ENCODE measurements at places on chromosomes 13 and 19.

- no peak for DNase-seq
These were observed 16.8 kb upstream of the TM9SF2 start for GRCh38 chr13:99484473-99484872.

DNA sequence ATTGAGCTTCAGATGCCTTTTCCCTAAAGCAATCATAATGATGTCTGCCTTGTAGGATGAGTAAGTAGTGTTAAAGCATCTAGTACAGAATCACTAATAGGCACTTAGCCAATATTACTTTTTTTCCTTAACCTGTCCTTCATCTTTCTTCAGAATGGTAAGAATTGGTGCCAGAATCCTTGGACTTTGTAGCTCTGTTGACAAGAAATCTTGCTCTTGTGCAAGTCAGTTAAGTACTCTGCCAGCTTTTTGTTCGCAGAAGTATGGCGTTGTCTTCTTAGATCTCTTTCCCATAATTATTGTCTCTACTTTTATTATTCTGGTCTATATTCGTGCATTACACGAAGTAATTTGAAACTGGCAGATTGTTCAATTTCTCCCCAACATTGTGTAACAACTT is 554.5 kb downstream of the PCDH9 start:
- no peak for DNase-seq

GRCh38 chr19:46015687-46016425 is 7.0 kb downstream of the PGLYRP1 start:
- no peak for DNase-seq

DNA sequence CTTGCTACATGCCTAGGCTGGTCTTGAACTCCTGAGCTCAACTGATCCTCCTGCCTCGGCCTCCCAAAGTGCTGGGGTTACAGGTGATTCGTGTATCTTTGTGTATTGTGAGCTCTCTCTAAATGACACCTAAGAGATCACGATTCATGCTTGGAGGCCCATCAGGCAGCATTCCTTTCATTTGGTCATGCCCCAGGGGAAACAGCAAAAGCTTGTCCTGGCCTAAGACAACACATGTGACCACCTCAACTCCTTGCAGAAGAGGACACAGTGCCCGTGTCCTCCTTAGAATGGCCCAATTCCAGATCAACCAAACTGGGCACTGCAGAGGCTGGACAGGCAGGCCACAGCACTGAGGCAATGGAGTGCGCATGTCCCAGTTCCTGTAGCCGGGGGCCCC is 32.5 kb downstream of the ZC3H4 start:
- DNase-seq = no peak

DNA sequence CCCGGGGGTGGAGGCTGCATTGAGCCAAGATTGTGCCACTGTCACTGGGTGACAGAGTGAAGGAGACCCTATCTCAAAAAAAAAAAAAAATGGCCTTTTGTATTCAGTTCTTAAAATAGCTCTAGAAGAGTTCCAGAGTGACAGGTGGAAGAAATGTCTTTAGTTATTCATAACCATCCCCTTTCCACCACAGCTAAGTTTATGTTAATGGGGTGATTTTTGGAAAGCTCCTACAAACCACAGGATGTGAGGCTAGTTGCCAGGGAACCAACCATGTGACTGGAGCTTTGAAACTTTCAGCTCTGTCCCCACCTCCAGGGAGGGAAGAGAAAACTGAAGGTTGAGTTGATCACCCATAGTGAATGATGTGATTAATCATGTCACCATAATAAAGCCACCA is 6.9 kb downstream of the ZNF490 start:
- DNase-seq = no peak

- DNase-seq = no peak
These were observed 12.4 kb downstream of the SBNO2 start for GRCh38 chr19:1161716-1162115.

DNA sequence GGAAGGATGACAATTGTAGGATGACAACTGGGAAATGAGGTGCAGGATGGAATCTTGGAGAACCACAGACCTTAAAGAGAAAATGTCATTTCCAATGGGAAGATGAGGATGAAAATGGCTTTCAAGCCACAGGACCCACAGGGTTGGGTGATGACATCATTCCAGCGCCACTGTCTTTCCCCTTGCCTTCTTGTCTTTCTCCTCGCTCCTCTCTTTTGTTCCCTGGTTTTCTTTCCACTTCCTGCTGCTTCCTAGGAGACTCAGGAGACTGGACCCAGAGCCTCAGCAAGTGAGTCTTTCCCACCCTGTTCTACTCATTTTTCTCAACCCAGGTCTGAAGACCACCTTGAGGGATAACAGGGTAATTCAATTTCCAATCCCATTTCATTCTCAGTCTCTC is 548.8 kb downstream of the FGF9 start:
- no peak for DNase-seq

- no peak for DNase-seq
These were observed 14.3 kb upstream of the HSPH1 start for GRCh38 chr13:31175847-31176532.

GRCh38 chr13:72638059-72638815 is 89.2 kb downstream of the MZT1 start:
- no peak for DNase-seq

Data from activated naive CD8-positive, alpha-beta T cell treated with anti-CD3 and anti-CD28 coated beads, Interleukin-2, amount 50 U/mL, for 16 hours (primary cell).